ENCODE measurements at places on chromosomes 7 and 10.

GRCh38 chr7:113831556-113831955 is 87.3 kb downstream of the PPP1R3A start:
- DNase-seq: no peak

DNA sequence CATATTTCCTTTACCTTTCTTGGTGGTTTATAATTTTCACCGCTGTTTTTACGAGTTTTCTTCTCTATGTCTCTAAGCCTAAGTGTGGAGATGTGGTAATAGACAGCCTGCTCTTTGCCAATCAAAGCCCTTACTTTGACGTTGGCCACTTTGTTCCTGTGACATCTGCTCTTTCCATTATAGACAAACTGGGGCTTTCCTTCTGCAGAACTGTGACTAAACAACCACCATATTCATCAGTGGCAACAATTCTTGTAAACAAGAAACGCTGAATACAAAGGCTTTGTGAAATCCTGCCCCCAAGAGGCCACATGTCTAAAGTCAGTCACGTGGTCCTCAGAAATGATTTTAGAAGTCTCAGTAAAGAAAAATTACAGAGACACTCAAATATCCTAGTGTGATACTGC is 59.6 kb upstream of the CAPZA2 start:
- no peak for DNase-seq

DNA sequence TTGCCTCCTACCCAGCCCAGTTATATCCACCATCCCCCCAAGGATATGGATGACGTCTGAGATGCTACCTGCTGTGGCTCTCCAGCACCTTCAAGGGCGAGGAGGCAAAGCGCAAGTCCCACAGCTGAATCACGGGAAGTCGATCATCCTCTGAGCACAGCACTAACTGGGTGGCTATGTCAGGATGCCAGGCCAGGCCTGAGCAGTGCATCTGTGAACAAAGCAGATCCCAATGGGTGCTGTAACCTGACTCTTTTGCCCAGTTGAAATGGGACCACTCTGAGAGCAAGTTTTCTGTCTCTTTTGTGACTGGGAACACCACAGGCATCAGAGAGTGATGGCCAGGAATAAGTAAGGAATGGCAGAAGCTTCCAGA is 12.3 kb downstream of the SEC31B start:
- no peak for DNase-seq

GRCh38 chr10:132570771-132571649 is 33.4 kb downstream of the INPP5A start:
- no peak for DNase-seq

GRCh38 chr10:108523016-108523800 is 1358.7 kb upstream of the SORCS1 start:
- DNase-seq: no peak

- DNase-seq: no peak
Observed at GRCh38 chr7:135976312-135977006, 700 bp downstream of the MTPN start.

- no peak for DNase-seq
Observed at GRCh38 chr7:104652434-104652833, 324.0 kb downstream of the LHFPL3 start.

GRCh38 chr7:4267341-4268039 is 414.6 kb upstream of the FOXK1 start:
- DNase-seq: no peak

DNA sequence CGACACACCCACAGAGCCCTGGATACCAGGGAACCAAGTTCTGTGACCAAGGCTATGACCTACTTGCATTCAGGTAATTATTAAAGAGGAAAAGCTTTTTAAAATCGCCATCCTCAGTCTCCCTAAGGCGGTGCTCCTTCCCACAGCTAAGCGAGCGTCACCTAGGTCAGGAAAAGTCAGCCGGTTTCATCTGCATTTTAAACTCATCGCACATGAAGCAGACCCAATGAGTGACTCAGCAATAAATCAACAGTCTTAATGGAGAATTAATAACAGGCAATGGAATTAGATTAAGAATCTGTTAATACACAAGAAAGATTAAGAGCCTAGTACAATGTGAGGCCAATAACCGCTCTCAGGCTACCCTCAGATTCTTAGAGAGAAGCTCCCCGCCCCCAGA is 59.2 kb downstream of the HSPA12A start:
- no peak for DNase-seq

GRCh38 chr10:124005091-124005490 is 88.3 kb downstream of the CHST15 start:
- DNase-seq: no peak

DNA sequence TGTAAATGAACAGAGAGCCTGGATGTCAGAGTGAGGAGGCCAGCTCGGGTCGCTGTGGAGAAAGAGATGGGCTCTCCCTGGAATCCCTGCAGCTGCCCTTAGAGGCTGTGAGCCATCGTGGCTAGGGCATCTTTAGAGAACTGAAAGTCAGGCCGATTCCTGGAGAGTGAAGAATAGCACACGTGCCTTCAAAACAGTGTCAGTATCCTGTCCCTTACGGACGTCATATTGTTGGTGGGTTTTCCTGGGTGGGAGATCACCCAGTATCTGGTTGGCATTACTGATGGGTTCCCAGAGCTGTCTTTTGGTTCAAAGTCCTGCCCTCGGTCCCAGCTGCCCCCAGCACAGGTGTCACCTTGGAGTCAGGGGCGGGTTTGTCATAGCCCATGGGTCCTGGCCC is 25.3 kb downstream of the IKZF1 start:
- DNase-seq: no peak

Measured in stimulated activated CD8-positive, alpha-beta memory T cell treated with anti-CD3 and anti-CD28 coated beads, Interleukin-4, amount 100 ng/mL, for 24 hours (primary cell).